ENCODE measurements at places on chromosomes 2 and 18.

DNA sequence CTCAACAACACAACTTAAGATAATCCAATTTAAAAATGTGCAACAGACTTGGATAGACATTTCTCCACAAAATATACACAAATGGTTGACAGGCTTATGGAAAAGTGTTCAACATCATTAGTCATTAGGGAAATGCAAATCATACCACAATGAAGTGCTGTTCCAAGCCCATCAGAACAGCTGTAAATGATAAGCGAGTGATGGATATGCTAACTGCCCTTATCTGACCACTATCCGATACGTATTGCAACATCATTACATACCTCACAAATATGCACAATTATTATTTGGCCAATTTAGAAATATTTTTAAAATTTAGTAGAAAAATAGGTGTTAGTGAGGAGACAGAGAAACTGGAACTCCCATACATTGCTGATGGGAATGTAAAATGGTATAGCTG is 62.2 kb downstream of the PPP4R1 start:
- DNase-seq: no peak

- DNase-seq: no peak
Measured at GRCh38 chr2:68251855-68252399, 405 bp downstream of the PPP3R1 start.

GRCh38 chr2:9217838-9218770 is 11.5 kb downstream of the ASAP2 start:
- DNase-seq: no peak

DNA sequence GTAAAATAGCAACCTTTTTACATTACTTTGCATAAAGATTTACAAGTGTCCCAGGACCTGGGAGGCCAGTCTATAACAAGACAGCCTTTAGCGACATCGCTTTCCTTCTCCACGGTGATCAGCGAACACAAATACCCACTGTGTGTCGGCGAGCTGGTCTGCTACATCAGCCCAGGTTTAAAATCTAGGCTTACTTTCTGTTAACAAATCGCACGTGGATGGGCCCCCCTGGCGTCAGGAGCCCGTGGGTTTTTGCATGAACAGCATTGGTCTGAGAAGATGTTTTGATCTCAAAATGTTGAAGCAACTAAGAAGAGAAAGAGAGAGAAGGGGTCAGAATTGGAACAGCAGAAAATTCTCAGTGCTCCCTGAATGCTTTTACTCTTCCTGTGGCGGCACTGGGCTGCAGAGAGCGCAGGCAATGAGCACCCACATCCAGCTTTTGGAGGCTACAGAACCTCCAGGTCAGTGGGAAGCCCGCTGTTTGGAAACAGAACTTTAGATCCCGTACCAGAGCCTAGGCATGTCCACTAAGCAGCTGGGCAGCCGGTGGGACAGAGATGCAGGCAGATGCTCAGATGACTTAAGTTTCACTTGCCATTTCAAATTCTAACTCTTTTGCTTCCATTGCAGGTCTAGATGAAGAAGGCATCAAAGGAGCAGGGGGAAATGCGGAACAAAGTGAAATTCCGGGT is 32.9 kb downstream of the CYP27C1 start:
- no peak for DNase-seq

- DNase-seq: no peak
Measured at GRCh38 chr2:198720266-198720665, 737.5 kb downstream of the SATB2 start.
